Activated naive CD4-positive, alpha-beta T cell treated with anti-CD3 and anti-CD28 coated beads, Interleukin-2, amount 50 U/mL, for 16 hours (primary cell): ENCODE measurements at places on chromosomes 7 and 10.

DNA sequence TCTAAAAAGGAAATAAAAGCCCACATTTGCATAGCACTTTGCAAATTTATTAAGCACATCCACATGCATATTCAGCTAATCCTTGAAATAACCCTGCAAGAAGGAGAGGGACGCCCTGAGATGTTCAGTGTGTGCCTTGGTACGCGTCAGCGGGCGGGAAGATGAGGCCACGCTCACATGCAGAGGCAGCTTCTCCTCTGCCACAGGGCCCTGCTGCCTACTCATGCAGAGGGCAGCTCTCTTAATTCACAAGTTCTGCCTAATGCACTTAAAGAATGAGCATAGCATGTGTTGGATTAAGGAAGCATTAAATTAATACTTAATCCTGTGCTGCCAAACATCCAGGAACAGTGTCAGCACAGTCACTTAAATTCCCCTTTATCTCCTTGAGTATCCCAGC is 132.3 kb downstream of the HECW1 start:
- no peak for DNase-seq

- DNase-seq = no peak
Observed at GRCh38 chr7:70288781-70289456, 690.6 kb downstream of the AUTS2 start.

DNA sequence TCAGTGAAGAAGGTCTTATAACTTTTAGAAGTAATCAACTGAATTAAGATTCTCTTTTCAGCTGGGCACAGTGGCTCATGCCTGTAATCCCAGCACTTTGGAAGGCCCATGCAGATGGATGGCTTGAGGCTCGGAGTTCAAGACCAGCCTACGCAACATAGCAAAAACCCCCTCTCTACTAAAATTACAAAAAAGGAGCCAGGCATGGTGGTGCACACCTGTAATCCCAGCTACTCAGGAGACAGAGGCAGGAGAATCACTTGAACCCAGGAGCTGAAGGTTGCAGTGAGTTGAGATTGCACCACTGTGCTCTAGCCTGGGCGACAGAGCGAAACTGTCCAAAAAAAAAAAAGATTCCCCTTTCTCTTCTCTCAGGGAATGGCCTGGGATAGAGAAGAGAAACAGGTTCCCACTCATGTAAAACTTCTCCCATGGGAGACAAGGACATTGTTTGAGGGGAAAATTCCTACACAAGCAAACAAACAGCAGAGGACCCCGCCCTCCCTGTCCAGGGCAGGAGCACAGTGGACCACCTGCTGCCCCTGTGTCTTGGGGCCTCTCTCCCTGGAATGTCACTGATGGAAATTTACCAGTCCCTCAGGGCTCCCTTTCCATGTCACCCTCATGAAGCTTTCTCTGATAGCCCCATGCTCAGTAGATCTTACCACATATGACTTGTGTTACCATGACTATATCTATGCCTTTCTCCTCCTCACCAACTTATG is 5.6 kb downstream of the IL2RA start:
- no peak for DNase-seq

DNA sequence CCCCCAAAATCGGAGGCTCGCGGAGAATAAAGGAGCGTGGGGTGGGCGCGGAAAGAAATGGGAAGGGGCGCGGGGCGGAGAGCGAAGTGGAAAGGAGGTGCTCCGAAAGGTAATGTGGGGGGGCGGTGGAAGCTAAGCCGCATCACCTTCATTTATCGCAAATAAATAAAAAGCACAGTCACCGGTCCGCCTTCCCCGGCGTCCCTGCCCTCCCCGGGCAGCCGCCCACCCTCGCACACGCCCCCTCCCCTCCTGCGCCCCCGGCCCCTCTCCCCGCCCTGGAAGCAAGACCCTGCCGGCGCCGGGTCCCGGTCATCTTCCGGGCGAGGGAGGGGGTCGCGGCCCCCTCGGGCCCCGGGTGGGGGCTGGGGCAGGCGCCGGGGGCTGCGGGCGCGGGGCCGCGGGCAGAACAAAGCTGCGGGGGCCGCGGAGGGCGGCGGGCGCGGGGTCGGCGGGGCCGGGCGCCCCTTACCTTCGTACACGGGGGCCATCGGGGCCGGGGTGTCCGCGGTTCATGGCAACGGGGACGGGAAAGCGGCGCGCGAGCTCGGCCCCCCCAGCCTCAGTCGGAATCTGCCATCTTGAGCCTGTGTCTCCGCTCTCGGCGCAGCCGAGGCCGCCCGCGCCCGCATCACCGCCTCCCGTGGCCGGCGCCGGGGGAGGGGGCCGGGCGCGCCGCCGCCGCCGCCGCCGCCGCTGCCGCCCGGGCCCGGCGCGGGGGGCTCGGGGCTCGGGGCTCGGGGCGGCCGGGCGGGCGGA is 486 bp downstream of the HIPK2 start:
- peak; percentile 57 for DNase-seq

GRCh38 chr7:36192053-36192824 is 39.2 kb downstream of the EEPD1 start:
- no peak for DNase-seq

DNA sequence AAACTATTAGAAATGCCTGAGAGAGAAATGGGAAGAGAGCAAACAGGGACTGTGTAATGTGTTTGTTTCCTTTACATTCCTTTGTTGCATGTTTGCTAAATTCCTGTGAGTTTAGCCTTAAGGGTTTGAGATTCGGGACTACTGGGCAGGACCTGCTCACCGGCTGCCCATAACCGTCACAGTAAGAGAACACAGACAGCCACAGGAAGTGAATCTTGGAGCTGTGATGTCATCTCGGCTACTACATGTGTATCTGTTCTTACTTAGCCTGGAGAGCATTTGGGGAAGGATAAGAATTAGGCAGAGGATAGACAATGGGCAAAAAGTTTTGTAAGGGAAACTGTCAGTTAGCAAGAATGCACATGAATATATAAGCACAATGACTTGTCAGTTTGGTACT is 485.1 kb upstream of the KLF6 start:
- no peak for DNase-seq

GRCh38 chr7:132687981-132688383 is 111.7 kb upstream of the PLXNA4 start:
- no peak for DNase-seq

DNA sequence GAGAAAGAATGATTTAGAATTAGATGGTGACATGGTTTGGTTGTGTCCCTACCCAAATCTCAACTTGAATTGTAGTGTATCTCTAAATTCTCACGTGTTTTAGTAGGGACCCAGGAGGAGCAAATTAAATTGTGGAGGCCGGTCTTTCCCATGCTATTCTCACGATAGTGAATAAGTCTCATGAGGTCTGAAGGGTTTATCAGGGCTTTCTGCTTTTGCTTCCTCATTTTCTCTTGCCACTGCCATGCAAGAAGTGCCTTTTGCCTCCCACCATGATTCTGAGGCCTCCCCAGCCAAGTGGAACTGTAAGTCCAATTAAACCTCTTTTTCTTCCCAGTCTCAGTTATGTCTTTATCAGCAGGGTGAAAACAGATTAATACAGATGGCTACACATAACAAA is 167.4 kb upstream of the SVIL start:
- DNase-seq = no peak

GRCh38 chr10:14173391-14173705 is 157.4 kb downstream of the FRMD4A start:
- no peak for DNase-seq
